ENCODE measurements at places on chromosomes 1 and 21. TPM values are rescaled to one million over a fixed set of nuclear protein-coding genes. Genes with fewer than 3 reads are reported as not detected.

DNA sequence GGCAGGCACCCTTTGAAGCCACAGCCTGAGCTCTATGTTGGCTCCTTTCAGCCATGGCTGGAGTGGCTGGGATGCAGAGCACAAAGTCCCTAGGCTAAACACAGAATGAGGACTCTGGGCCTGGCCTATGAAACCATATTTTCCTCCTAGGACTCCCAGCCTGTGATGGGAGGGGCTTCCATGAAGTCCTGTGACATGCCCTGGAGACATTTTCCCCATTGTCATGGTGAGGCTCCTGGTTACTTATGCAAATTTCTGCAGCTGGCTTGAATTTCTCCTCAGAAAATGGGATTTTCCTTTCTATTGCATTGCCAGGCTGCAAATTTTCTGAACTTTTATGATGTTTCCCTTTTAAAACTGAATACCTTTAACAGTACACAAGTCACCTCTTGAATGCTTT, 61.3 kb downstream of the VCAM1 start:
- ATAC-seq = no peak

GRCh38 chr1:19577561-19577960, 66.5 kb upstream of the NBL1 start:
- no peak for ATAC-seq

Gene CRB1
- total RNA-seq = not detected

Gene ARHGAP30
- total RNA-seq = 6.0 TPM

Gene ICOSLG
- total RNA-seq = 2.6 TPM

GRCh38 chr1:72285074-72285425, 2.7 kb upstream of the NEGR1 start:
- ATAC-seq = no peak

GRCh38 chr1:226066415-226067078, 4.0 kb downstream of the H3-3A start:
- no peak for ATAC-seq

Measured in esophagus mucosa (tissue), 1 donor.